AML-193 (cell line): ENCODE measurements at places on chromosomes 4 and X.

- DNase-seq = no peak
These were observed at the start of gene UNC5C for GRCh38 chr4:95548738-95549245. UNC5C (minus strand) TSS chr4:95548973.

GRCh38 chr4:141391771-141392170 is 171.1 kb downstream of the ZNF330 start:
- no peak for DNase-seq

DNA sequence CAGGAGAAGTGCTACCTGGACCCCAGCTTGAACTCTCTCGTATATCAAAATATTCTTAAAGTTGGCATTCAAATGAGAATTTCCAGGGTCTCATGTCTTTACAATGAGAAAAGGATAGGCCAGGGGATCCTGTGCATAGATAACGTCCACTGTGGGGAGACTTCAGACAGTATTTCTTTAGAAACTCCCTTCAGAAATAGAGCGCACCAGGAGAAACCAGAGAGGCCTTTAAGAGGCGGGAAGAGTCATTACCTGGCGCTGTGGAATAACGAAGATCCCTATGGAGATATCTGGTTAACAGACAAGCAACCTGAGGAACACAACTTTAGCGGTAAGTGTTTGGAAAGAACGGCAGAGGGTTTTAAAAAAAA is 600 bp downstream of the RADX start:
- DNase-seq = no peak

GRCh38 chr4:166538491-166539005 is 665.5 kb downstream of the TLL1 start:
- no peak for DNase-seq

DNA sequence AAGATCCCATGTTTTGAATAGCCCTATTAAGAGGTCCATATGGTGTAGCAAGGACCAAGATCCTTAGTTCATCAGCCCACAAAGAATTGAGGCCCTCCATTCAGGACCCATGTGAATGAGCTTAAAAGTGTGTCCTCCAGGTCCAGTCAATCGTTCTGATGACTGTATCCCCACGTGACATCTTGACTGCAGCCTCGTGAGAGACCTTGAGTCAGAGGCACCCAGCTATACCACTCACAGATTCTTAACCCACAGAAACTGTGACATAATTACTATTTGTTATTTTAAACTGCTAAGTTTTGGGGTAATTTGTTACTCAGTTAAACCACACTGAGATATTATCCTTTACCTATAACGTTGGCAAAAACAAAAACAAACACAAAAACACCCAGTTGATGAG is 62.4 kb downstream of the ZNF182 start:
- no peak for DNase-seq

GRCh38 chrX:118727686-118728339 is 407 bp downstream of the IL13RA1 start:
- DNase-seq = no peak

DNA sequence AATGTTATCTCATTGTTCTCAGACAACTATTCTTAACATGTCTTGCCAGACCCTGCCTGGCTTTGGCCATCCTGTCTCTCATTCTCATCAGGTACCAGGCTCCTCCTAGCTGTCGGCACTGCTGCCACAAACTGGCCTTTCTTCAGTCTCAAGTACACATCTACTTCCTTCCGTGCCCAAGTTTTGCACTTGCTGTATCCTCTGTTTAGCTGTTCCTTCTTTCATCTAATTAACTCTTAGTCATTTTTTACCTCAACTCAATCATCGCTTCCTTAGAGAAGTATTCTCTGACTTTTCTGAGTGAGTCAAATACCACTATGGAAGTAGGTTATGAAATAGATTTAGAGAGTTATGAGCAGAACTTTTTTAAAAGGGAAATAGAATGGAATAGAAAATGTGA is 19.7 kb downstream of the CXCL3 start:
- DNase-seq = peak; percentile 87

GRCh38 chr4:46387956-46388355 is 2.0 kb downstream of the GABRA2 start:
- no peak for DNase-seq

DNA sequence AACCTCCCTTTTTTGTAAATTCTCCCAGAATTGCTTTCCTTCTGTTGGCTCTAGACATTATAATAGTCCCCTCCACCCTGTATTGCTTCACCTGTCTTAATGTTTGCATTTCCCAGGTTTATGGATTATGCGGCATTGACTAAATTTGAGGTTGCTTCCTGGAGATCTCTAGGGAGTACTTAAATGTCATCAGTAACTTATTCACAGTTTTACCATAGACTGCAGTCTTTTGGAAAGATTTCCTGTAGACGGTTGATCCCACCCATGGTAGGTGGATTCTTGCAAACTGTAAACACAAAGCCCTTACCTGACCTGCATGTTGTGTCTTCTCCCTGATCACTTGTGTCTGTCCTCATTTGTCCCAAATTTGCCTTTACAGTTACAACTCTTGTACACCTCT is 6.2 kb upstream of the NOX1 start:
- no peak for DNase-seq

DNA sequence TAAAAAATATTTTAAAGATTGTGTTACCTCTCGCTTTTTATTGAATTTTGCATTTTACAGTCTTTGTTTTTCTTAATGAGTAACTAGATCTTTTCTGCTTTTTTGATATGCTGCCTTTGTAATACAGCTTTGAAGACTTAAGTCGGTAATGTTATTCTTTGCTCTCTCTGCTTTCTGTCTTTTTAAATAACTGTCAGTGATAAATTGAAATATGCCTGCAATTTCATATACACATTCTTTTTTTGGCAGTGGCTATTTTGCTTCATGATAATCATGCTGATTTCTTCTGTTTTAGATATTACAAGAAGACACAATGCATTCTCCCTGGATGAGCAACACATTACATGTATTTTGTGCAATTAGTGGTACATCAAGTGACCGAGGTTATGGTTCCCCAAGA is 42.0 kb upstream of the IL13RA1 start:
- DNase-seq = no peak
